ENCODE measurements at places on chromosomes 16 and 17.
A peak's percentile ranks its signal among the peaks of the same experiment; 100 is the strongest.

DNA sequence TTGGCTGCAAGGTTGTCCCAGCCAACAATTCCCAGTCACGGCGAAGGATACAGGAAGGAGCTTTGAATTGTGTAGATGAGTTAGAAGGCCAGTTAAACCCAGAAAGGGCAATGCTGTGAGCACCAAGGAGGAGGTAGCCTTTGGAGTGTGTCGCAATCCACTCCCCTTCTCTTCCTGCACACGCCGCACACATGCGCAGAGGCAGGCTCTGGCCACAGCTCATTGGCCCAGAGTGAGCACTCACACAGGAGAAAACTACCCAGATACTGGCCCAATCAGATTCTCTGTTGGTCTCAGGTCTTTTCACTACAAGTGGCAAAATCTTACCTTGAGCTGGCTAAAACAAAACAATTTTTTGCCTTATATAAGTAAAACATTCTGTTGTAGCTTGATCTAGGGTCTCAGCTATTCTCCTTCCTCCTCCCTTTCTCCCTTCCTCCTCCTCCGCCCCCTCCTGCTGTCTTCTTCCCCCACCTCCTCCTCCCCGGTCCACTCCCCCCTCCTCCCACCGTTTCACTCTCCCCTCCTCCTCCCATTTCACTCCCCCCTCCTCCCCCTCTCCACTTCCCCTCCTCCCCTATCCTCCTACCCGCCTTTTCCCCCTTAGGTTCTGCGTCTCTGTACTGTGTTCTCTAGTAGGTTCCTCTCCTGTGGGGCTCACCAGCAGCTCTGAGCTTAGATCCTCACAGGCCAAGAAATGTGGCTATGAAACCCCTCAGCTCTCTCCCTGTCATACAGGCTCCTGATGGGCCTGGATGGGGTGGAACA, 344.9 kb downstream of the CPPED1 start:
- peaks cover 8% of the 10 kb centered on the region for H3K36me3 ChIP-seq
- no peak for DNase-seq
- H3K27me3 ChIP-seq, result peaks cover 5% of the 10 kb centered on the region
- peaks cover 31% of the 10 kb centered on the region for H3K4me1 ChIP-seq

DNA sequence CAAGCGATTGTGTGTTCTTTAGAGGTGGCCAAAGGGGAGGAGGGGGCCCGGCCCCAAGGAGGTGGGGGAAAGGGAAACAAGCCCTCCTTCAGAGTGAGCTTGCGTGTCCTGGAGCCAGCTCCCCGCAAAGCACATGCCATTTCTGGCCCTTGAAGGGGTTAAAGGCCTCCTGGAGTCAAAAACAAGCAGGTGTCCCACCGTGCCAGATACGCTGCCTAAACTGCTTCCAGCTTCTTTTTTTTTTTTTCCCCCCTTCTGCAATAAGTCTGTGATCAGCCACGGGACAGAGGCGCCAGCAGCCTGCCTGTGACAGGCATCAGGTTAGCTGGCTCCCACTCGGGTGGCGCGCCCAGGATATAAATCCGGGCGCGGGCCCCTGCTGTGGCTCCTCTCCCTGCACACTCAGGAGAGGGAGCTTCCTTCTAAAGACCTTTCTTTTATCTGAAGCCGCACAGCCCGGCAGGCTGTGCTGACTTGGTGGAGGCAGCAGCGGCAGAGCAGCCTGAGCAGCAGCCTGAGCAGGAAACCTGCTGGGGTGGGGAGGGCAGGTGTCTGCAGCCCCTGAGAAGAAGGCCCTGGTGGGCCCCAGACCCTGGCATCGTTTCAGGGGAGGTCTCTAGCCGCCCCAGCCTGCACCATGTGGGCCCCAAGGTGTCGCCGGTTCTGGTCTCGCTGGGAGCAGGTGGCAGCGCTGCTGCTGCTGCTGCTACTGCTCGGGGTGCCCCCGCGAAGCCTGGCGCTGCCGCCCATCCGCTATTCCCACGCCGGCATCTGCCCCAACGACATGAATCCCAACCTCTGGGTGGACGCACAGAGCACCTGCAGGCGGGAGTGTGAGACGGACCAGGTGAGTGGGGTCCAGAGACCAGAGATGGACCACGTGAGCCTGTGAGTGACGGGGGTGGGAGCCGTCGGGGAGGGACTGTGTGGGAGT, at the start of gene WFIKKN2:
TSS of gene WFIKKN2 (plus strand) at position 286 of the 934 bp plus-strand sequence. CDS start at position 638, 352 bp downstream.
- H3K27ac ChIP-seq, result peak within 1 kb of the TSS; percentile 93
- H3K36me3 ChIP-seq, result no peaks in the 10 kb centered on the region
- H3K4me1 ChIP-seq, result peaks cover 46% of the 10 kb centered on the region
- peaks cover 10% of the 10 kb centered on the region for H3K27me3 ChIP-seq
- H3K4me3 ChIP-seq, result peak within 1 kb of the TSS; percentile 72

DNA sequence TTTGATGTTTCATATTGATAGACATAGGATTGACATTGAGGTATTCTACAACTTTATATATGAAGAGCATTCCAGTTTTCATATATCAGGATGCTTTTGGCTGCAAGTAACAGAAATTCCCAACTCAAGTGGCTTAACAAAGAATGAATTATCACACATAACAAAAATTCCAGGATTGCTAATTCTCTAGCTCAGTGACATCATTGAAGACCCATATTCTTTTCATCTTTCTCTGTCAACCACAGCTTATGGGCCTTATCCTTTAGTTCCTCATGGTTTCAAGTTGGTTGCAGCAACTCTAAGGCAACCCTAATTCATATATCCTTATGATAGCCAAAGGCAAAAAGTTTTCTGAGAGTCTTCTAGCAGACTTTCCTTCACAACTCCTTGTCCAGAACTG, 91.5 kb upstream of the HAS3 start:
- H3K27ac ChIP-seq, result no peak overlapping the region
- no peaks in the 10 kb centered on the region for H3K27me3 ChIP-seq
- H3K4me3 ChIP-seq, result no peak overlapping the region
- DNase-seq, result no peak
- no peaks in the 10 kb centered on the region for H3K36me3 ChIP-seq

- no peak within 1 kb of the TSS for H3K27ac ChIP-seq
- peaks cover 1% of the 10 kb centered on the region for H3K27me3 ChIP-seq
- no peak within 1 kb of the TSS for H3K4me3 ChIP-seq
- peaks cover 5% of the 10 kb centered on the region for H3K4me1 ChIP-seq
- peaks cover 9% of the 10 kb centered on the region for H3K36me3 ChIP-seq
These were observed at the start of gene PRR15L for GRCh38 chr17:47957591-47958490. Gene PRR15L (minus strand): TSS chr17:47957883. CDS start chr17:47953234, 4,649 bp downstream.

GRCh38 chr17:81918832-81919545, 1.0 kb upstream of the SIRT7 start:
- peaks cover 5% of the 10 kb centered on the region for H3K36me3 ChIP-seq
- peaks cover 4% of the 10 kb centered on the region for H3K27me3 ChIP-seq
- peak overlapping the region; percentile 15 for H3K27ac ChIP-seq
- peaks cover 20% of the 10 kb centered on the region for H3K4me1 ChIP-seq
- no peak for DNase-seq

DNA sequence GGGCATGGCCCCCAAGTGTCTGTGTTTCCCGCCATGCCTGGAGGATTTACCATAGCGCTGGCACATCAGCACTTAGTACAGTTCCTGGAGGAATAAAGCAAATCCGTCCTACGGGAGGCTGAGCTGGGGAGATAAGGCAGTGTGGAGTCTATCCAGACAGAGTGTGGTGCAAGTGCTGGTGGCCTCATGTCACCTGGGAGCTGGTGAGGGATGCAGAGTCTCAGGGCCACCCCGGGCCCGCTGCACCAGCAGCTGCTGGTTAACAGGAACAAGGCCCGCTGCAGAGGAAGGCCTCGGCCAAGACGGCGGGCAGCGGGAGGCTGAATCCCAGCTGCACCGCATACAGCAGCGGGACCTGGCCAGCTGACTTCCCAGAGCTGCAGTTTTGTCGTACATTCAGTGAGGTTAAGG, 57.3 kb upstream of the CDC42EP4 start:
- no peaks in the 10 kb centered on the region for H3K36me3 ChIP-seq
- peak overlapping the region; percentile 81 for H3K27ac ChIP-seq
- H3K27me3 ChIP-seq, result peaks cover 12% of the 10 kb centered on the region
- DNase-seq, result no peak
- peaks cover 32% of the 10 kb centered on the region for H3K4me1 ChIP-seq

GRCh38 chr17:52170963-52171572, 12.6 kb upstream of the CA10 start:
- DNase-seq, result peak; percentile 66
- H3K27ac ChIP-seq, result no peak overlapping the region
- no peak overlapping the region for H3K4me3 ChIP-seq
- H3K4me1 ChIP-seq, result no peaks in the 10 kb centered on the region
- H3K27me3 ChIP-seq, result no peaks in the 10 kb centered on the region

- H3K27ac ChIP-seq, result no peak overlapping the region
- no peak overlapping the region for H3K4me3 ChIP-seq
- H3K4me1 ChIP-seq, result no peaks in the 10 kb centered on the region
- no peak for DNase-seq
- H3K27me3 ChIP-seq, result no peaks in the 10 kb centered on the region
These were observed 111.6 kb upstream of the HAS3 start for GRCh38 chr16:68993885-68994284.

GRCh38 chr17:30376621-30377452, 1.9 kb upstream of the CPD start:
- no peak for DNase-seq
- peaks cover 4% of the 10 kb centered on the region for H3K36me3 ChIP-seq
- no peak overlapping the region for H3K27ac ChIP-seq
- peaks cover 9% of the 10 kb centered on the region for H3K27me3 ChIP-seq
- H3K4me3 ChIP-seq, result no peak overlapping the region

DNA sequence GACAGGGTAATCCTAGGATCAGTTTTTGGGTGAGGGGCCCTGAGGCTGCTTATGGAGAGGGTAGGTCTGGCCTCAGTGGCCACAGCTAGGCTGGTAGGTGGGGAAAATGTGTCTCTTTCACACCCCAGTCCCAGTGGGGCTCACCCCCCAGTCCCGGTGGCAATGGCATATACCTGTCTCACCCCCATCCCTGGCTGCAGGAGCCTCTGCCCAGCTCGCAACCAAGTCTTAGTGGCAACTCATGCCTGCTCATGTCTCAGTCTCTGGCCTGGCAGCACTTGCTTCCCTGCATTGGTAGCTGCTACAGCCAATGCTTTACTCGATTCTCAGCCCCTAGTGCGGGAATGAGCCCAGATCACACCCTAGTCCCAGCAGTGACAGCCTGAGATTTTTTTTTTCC, 221.5 kb downstream of the BCAS3 start:
- H3K36me3 ChIP-seq, result peaks cover 9% of the 10 kb centered on the region
- DNase-seq, result no peak
- H3K27ac ChIP-seq, result no peak overlapping the region
- H3K27me3 ChIP-seq, result no peaks in the 10 kb centered on the region
- no peak overlapping the region for H3K4me3 ChIP-seq
- H3K4me1 ChIP-seq, result peaks cover 1% of the 10 kb centered on the region

DNA sequence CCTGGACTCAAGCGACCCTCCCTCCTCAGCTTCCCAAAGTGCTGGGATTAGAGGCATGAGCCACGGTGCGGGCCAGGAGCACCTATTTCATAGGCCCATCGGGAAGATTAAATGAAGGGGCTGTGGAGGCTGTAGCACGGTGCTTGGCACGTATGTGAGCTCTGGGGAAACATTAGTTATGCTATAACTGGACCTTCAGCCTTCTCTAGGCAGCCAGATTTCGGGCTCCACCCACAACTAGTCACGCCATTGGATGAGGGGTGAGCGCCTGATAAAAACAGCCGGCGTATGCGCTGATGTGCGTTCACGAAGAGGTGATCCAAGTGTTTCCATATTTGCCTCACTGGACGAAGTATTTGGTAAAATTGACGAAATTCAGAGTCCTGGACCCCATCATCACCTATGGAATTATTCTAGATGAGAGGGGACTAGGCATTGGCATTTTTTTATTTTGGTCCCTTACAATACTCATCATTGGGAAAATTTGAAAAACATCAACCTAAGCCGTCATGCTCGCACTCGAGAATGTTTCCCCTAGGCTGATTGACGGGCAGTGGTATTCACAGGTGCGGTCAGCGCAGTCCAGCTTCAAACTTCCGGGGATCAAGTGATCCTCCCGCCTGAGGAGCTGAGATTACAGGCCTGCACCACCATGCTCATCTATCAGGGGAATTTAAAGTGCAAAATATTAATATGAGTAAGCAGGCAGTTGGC, 1.8 kb upstream of the ANKRD11 start:
- peaks cover 31% of the 10 kb centered on the region for H3K4me1 ChIP-seq
- peaks cover 16% of the 10 kb centered on the region for H3K27me3 ChIP-seq
- peak overlapping the region; percentile 57 for H3K27ac ChIP-seq
- H3K4me3 ChIP-seq, result peak overlapping the region; percentile 88

- no peak overlapping the region for H3K27ac ChIP-seq
- H3K27me3 ChIP-seq, result no peaks in the 10 kb centered on the region
- H3K36me3 ChIP-seq, result no peaks in the 10 kb centered on the region
- DNase-seq, result no peak
- no peak overlapping the region for H3K4me3 ChIP-seq
These were observed 21.7 kb upstream of the UBTF start for GRCh38 chr17:44241106-44241624.

DNA sequence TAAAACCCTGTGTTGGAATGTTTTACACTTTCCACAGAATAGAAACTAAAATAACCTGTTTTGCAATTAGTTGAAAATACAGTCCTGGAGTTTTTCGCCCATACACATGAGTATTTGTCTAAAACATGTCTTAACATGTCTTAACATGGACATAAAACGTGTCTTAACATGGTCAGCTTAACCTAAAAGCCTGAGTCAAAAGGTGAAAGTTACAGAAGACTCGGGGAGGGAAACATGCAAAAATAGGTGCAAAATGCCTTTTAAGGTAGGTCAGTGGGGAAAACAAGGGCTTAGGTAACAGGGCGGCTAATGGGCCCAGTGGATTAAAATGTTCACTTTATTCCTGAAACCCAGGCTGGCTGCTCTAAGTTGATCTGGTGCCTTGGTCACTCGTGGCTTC, 56.1 kb upstream of the RBL2 start:
- H3K36me3 ChIP-seq, result no peaks in the 10 kb centered on the region
- no peak overlapping the region for H3K4me3 ChIP-seq
- no peaks in the 10 kb centered on the region for H3K4me1 ChIP-seq
- peaks cover 2% of the 10 kb centered on the region for H3K27me3 ChIP-seq
- no peak overlapping the region for H3K27ac ChIP-seq

DNA sequence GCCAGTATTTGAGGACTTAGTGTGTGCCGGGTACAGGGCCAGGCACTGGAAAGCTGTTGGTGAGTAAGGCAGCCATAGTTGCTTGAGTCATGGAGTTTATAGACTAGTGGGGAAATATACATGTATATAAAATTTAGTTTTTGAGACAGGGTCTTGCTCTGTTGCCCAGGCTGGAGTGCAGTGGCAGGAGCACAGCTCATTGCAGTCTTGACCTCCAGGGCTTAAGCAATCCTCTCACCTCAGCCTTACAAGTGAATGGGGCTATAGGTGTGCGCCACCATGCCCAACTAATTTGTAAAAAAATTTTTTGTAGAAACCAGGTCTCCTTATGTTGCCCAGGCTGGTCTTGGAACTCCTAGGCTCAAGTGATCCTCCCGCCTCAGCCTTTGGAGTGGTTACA, 2.4 kb downstream of the PDP2 start:
- H3K4me1 ChIP-seq, result peaks cover 6% of the 10 kb centered on the region
- H3K27me3 ChIP-seq, result peaks cover 7% of the 10 kb centered on the region
- DNase-seq, result no peak
- no peak overlapping the region for H3K4me3 ChIP-seq
- no peaks in the 10 kb centered on the region for H3K36me3 ChIP-seq
- no peak overlapping the region for H3K27ac ChIP-seq

Measured in glutamatergic neuron (in vitro differentiated cells).